Stimulated activated CD4-positive, alpha-beta T cell treated with anti-CD3 and anti-CD28 coated beads, Interleukin-1b, Interleukin-23, amount 100 ng/mL, for 24 hours (primary cell): ENCODE measurements at places on chromosomes 2 and 18.

- DNase-seq = no peak
Measured at GRCh38 chr2:157592374-157592773, 36.3 kb downstream of the ACVR1C start.

GRCh38 chr2:148670773-148671172 is 26.2 kb downstream of the EPC2 start:
- DNase-seq = no peak

GRCh38 chr2:45769056-45769455 is 117.6 kb downstream of the PRKCE start:
- DNase-seq = no peak

- no peak for DNase-seq
Measured at GRCh38 chr2:14816069-14817060, 183.8 kb downstream of the LRATD1 start.

DNA sequence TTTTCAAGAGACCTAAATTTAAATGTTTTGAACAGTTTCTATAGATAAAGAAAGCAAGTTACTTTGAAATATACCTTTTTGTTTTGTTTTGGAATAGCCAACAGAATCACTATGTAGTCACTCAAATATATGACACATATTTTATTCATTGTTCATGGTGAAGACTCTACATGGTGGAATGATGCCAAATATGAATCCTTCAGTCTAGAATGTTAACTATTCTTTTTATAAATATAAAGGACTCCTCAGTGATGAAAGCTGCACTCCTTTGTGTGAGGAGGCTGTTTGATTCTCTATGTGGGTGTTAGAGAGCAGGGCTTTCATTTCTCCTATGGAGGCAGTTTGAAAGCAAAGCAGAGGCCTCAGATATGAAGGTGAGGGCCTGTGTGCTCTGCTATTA is 396.4 kb upstream of the LRRTM1 start:
- no peak for DNase-seq

DNA sequence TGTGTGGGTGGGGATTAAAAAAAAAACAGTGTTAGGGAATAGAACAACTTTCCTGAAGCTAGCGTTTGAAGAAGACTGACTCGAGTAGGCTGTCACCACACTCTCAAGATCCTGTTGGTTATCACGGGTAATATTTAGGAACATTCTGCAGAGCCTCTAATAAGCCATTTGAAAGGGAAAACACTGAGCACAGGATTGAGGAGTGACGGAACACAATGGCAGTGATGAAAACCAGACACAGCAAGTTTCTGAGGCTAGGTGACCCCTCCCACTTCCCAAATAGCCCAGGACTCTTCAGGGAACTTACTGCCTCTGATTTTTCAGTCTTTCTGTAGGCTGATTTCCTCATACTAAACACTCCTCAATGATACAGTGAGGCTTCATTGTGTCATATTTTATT is 88.2 kb upstream of the TMEM200C start:
- DNase-seq = no peak

DNA sequence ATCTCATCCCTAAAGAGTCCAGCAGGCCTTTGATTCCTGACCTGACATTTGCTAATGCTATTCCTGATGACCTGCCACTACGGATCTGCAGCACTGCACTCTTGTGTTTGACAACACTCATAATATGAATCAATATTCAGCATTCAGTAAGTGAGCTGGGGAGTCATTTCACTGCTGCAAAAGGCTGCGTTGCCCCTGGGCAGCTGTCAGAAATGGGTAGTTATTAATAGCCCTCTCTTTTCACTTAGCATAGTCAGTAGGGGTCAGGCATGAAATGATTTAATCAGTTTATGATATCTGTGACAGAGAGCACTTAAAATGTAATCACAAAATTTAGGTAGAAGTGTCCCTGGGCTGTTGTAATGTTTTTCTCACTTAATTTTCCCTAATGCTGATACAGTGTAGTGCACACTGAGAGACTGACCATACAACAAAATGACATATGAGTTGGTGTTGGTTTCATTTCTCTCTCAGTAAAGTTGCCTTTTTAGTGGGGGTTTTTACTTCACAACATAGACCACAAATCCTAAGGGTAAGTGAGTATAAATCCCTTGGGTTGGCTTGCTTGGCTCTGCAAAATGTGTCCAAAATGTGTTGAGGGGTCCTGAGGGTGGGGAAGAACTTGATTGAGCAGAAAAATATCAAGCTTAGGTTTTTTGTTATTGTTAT is 184.8 kb downstream of the CAMKMT start:
- DNase-seq = no peak

- no peak for DNase-seq
Measured at GRCh38 chr2:128347701-128348539, 29.3 kb upstream of the HS6ST1 start.

DNA sequence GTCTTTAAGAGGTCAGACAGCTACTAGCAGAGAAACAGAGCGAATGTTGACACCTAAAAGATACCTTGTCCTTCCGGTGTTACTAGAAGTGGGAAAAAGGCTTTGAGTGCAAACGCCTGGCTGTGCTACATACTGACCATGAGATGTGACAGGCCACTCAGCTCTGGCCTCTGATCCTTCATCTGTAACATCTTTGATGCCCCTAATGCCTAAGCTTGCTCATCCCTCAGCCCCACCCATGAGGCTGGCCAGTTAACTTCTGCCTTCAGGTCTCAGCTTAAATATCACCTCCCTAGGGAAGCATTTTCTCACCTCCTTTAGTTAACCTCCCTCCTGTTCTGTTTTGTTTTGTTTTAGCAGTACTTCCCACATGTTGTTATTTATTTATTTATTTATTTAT is 15.9 kb downstream of the EPAS1 start:
- no peak for DNase-seq

DNA sequence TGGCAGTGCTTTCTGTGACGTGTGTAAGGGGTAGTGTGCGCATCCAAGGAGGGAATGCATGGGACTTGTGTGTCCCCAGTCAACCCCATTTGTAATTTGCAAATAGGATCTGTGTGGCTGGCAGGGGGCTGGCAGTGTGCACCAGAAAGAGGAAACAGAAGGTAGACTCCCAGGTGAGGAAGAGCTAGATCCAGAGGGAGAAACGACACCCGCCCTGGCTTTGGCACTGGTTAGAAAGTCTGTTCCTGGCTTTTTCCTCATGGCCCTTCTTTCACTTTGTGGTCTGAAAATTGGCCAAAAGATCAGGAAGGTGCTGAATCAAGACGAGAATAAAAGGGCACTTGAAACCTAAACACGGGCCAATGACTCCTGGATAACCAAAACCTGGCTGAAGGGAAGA is 33.3 kb downstream of the PRKCE start:
- no peak for DNase-seq

DNA sequence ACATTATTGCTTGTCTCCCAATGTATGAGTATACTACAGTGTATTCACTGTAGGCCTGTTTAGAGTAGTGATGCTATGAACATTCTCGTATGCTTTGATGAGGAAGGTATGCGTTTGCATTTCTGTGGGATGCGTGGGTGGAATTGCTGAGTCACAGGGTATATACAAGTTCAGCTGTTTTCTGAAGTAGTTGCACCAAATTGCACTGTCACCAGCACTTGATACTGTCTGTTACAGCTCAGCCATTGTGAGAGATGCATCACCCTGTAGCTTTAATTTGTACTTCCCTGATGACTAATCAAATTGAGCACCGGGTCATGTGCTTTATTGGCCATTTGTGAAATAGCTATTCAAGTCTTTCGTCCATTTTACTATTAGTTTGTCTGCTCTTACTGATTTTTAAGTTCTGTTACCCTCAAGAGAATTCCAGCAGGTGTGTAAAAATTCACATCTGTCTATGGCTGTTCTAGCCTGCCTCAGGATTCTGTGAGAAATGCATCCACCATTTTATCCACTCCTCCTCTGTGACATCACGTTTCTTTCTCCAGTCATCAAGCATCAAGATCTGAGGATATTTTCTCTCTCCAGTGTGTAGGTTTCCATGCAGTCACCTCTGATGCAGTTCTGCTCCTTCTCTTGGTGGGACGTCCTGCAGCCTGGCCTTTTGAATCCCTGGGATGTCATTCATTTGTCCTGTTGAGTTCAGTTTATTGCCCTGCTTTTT is 72.5 kb downstream of the DGKD start:
- peak; percentile 59 for DNase-seq

DNA sequence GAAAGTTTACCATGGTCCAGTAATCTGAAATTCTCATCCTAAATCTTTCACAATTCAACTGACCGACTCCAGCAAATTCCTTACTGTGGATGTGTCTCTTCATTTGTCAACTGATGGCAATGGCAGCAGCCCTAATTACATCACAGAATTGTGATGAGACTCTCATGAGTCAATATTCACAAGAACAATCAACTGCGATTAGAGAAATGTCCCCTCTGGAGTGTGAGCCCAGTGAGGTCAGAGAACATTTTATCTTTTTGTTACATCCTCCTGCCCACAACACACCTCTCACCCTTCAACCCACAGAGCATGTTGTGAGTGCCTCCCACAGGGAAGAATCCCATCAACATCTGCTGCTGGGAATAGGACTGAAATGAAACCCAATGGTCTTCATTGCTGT is 73.6 kb downstream of the CD226 start:
- no peak for DNase-seq

DNA sequence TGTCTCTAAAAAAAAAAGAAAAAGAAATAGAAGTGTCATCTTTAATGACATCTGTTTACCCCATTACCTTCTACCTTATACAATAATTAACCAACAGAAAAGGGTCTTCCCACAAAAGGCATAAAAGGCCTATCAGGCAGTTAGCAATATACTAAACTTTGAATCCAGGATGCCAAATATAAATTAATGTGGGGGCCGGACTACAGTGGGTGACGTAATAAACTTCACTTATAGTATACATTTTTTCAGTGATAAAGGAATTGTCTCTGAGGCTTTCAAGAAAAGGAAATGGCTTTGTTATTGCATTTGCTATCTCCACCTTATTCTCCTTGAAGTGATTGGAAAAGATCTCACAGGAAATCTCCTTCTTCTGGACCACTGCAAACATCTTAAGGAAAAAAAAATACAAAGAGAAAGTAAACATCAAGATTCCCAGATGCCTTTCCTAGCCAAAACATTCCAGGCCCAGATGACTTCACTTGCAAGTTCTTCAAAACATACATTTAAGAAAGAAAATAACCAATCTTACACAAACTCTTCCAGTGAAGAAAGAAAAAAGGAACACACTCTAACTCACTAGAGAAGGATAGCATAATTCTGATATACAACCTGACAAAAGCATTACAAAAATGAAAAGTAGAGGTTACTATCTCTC is 126.2 kb upstream of the CAB39 start:
- DNase-seq = no peak

DNA sequence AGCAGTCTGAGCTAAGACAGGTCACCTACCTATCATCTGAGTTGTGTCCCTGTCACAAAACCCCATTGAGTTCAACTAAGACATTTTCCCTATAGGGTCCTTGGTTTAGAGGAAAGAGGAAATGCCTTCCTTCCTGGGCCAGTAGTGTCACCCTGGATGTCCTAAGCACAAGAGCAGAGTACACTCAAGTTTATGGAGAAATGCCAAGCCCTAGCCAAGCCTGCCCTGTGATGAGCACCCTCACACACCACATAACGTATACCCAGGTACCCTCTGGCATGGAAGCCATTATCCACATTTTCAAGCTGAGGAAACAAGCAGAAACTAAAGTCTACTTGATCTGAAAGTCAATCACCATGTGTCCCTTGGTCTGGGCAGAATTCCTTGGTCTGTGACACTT is 37.3 kb downstream of the SUCLG1 start:
- no peak for DNase-seq

- no peak for DNase-seq
Measured at GRCh38 chr2:101330253-101330933, 21.9 kb upstream of the RNF149 start.

- DNase-seq = no peak
Measured at GRCh38 chr2:165691615-165692014, 102.4 kb downstream of the GALNT3 start.

GRCh38 chr2:178195390-178196166 is 1.3 kb downstream of the OSBPL6 start:
- no peak for DNase-seq
